ENCODE measurements at places on chromosomes 2 and 18. TPM values are rescaled to one million over a fixed set of nuclear protein-coding genes. Genes with fewer than 3 reads are reported as not detected.

The COLEC12 gene
- 0.03 TPM for total RNA-seq

The EPAS1 gene
- total RNA-seq, result 125 TPM

The MC4R gene
- not detected for total RNA-seq

The SLC5A7 gene
- not detected for total RNA-seq

The STARD6 gene
- not detected for total RNA-seq

The BZW1 gene
- 509 TPM for total RNA-seq

The IL18RAP gene
- not detected for total RNA-seq

The CABLES1 gene
- total RNA-seq, result 15.2 TPM

The STPG4 gene
- total RNA-seq, result not detected

The NXPH2 gene
- not detected for total RNA-seq

The SPATS2L gene
- 137 TPM for total RNA-seq

The SKOR2 gene
- total RNA-seq, result not detected

The TMEM178A gene
- total RNA-seq, result 0.21 TPM

The PROKR1 gene
- not detected for total RNA-seq

The FBLN7 gene
- total RNA-seq, result 0.57 TPM

The EFHD1 gene
- 5.1 TPM for total RNA-seq

All from A549 treated with dexamethasone at 1 μM for 4 hours (cell line).